Naive thymus-derived CD4-positive, alpha-beta T cell (primary cell): ENCODE measurements at places on chromosomes 11 and 22. TPM values are rescaled to one million over a fixed set of nuclear protein-coding genes. Genes with fewer than 3 reads are reported as not detected.
A peak's percentile ranks its signal among the peaks of the same experiment; 100 is the strongest.

- peaks cover 4% of the 10 kb centered on the region for H3K27me3 ChIP-seq
- H3K4me3 ChIP-seq = no peak overlapping the region
- no peak for DNase-seq
Measured at GRCh38 chr11:128909438-128910125, 18.4 kb downstream of the KCNJ5 start.

GRCh38 chr11:33542921-33543320, 157.7 kb downstream of the C11orf91 start:
- H3K27me3 ChIP-seq = no peaks in the 10 kb centered on the region
- DNase-seq = peak; percentile 11
- no peak overlapping the region for H3K4me3 ChIP-seq
- no peaks in the 10 kb centered on the region for H3K36me3 ChIP-seq
- H3K27ac ChIP-seq = no peak overlapping the region

DNA sequence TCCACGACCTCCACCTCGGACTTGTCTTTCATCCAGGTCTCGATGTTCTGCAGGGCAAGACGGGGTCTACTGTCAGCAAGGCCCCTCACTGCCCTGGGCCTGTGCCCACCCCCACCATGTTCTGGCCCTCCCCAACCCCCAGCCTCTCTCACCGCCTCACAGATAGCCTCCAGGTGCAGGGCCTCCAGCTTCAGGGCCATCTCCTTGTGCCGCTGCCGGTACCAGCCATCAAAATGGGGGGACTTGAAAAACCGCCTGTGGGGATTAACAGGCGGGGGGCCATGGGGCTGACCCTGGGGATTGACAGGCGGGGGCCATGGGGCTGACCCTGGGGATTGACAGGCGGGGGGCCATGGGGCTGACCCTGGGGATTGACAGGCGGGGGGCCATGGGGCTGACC, 4.9 kb upstream of the PLXNB2 start:
- no peaks in the 10 kb centered on the region for H3K36me3 ChIP-seq
- H3K27ac ChIP-seq = no peak overlapping the region
- DNase-seq = no peak
- no peak overlapping the region for H3K4me3 ChIP-seq
- H3K4me1 ChIP-seq = peaks cover 17% of the 10 kb centered on the region
- H3K27me3 ChIP-seq = no peaks in the 10 kb centered on the region

GRCh38 chr11:116400081-116400480, 372.7 kb downstream of the BUD13 start:
- no peak for DNase-seq
- H3K27me3 ChIP-seq = no peaks in the 10 kb centered on the region
- no peaks in the 10 kb centered on the region for H3K36me3 ChIP-seq
- no peaks in the 10 kb centered on the region for H3K4me1 ChIP-seq
- H3K27ac ChIP-seq = no peak overlapping the region

GRCh38 chr11:71356280-71356876, 91.8 kb downstream of the DHCR7 start:
- no peak for DNase-seq
- no peak overlapping the region for H3K4me3 ChIP-seq
- H3K4me1 ChIP-seq = no peaks in the 10 kb centered on the region
- H3K36me3 ChIP-seq = no peaks in the 10 kb centered on the region
- no peak overlapping the region for H3K27ac ChIP-seq

DNA sequence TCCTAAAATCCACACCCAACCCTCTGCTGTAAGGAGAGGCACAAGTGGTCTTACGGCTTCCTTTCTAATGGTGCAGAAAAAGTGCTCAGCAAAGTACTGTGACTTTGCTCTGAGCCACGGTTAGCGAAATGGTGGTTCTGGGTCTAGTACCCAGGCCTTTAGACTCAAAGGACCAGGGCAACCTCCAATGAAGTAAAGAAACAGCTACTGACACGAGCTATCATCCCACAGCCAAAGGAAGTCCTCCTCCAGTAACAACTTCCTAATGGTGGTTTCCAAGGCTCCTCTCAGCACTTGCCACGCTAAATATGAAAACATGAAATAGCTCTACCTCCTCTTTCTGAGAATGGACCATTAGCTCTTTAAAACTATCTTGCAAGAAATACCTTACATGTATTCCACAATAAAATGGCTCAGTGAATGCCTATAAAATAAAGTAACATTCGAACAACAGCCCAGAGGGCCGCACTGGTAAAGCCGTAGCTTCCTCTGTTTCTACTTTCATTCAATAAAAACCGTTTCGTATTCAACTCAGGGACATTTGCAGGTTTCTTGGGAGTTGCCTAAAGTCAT, 122.4 kb downstream of the ETS1 start:
- H3K4me3 ChIP-seq = peak overlapping the region; percentile 37
- no peaks in the 10 kb centered on the region for H3K27me3 ChIP-seq
- H3K4me1 ChIP-seq = peaks cover 94% of the 10 kb centered on the region
- H3K27ac ChIP-seq = peak overlapping the region; percentile 97
- H3K36me3 ChIP-seq = peaks cover 81% of the 10 kb centered on the region

- no peak for DNase-seq
- no peaks in the 10 kb centered on the region for H3K27me3 ChIP-seq
- no peaks in the 10 kb centered on the region for H3K36me3 ChIP-seq
- H3K4me3 ChIP-seq = no peak overlapping the region
Measured at GRCh38 chr22:47291565-47292495, 529.4 kb downstream of the TBC1D22A start.

DNA sequence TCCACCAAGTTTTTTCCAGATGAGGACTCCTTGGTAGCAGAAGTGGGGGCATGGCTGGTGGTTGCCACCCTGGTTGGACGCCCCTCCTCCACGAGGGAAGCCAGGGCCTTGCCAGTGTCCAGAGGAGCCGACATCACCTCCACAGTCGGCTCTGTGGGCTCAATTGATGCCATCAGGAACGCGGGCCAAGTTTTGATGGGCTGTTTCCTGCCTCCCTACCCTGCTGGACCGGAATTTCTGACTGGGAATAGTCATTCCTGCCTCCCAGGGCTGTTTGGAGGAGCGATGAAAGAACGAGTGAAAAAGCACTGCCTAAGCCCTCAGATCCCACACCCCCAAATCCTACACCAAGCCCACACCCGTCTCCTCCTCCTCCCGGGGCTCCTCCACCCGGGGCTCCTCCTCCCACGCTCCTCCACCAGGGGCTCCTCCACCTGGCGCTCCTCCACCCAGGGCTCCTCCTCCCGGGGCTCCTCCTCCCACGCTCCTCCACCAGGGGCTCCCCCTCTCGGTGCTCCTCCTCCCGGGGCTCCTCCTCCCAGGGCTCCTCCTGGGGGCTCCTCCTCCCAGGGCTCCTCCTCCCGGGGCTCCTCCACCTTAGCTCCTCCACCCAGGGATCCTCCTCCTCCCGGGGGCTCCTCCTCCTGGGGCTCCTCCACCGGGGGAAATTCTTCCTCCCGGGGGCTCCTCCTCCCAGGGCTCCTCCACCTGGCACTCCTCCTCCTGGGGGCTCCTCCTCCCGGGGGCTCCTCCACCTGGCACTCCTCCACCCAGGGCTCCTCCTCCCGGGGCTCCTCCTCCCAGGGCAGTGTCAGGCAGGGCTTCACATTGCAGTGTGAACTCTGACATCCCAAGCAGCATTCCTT, 10.0 kb upstream of the PRR5 start:
- H3K4me3 ChIP-seq = no peak overlapping the region
- H3K4me1 ChIP-seq = no peaks in the 10 kb centered on the region
- DNase-seq = no peak
- no peak overlapping the region for H3K27ac ChIP-seq
- H3K36me3 ChIP-seq = no peaks in the 10 kb centered on the region

DNA sequence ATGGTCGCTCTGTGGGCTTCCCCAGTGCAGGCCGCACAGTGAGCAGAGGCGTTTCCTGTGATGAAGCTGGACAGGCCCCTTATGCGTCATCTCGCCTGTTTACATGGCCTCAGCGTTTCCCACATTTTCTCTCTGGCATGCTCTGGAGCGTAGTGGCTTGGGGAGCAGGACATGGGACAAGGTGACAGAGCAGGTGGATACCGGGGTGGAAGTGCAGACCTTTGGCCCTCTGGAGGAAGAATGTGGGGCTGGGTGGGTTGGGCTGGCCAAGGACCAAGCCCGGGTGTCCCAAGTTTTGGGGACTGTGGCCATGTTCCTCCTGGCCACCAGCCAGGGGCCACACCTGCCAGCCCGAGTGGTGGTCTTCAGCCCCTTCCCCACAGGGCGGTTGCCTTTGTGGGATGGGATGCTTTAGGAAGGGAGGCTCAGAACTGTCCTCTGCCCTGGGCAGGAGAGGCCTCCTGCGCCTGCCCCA, 446.6 kb downstream of the TBC1D22A start:
- H3K27me3 ChIP-seq = no peaks in the 10 kb centered on the region
- no peaks in the 10 kb centered on the region for H3K4me1 ChIP-seq
- H3K4me3 ChIP-seq = no peak overlapping the region
- no peaks in the 10 kb centered on the region for H3K36me3 ChIP-seq
- no peak for DNase-seq

DNA sequence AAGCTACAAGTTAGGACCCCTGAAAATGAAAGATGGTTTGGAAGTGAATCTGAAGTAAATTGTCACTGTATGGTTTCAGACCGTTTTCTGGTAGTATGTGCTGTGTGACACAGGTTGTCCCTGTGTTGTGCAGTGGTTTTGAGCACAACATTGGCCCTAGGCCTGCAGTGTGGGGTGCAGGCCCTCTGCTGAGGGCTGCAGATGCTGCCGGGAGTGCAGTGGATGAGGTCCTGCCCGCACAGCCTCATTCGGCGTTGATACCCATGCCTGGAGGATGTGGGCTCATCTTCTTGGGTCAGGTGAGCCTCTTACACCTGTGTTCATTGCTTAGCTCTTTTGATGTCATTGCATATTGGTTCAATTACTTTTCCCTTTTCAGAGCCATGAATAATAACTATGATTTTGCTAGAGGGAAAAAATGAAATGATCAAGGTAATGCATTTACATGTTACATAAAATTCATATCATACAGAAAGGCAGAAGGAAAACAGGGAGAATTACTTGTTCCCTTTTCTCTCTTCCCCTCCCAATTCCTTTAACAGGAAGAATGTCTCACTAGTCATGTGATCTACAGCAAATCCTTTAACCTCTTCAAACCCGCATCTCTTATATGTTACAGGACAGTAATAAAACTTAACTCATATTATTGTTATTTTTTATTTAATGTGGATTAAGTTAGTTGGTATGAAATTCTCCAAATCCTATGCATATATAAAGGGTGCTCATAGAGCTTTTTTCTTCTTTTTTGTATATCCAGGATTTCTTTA, 48.7 kb downstream of the PTPRJ start:
- peak overlapping the region; percentile 3 for H3K4me3 ChIP-seq
- peak; percentile 34 for DNase-seq
- H3K36me3 ChIP-seq = no peaks in the 10 kb centered on the region
- H3K27ac ChIP-seq = peak overlapping the region; percentile 55
- H3K4me1 ChIP-seq = peaks cover 17% of the 10 kb centered on the region
- H3K27me3 ChIP-seq = no peaks in the 10 kb centered on the region

GRCh38 chr11:78961937-78962701, 387.5 kb upstream of the NARS2 start:
- no peaks in the 10 kb centered on the region for H3K4me1 ChIP-seq
- DNase-seq = no peak
- H3K36me3 ChIP-seq = no peaks in the 10 kb centered on the region
- no peak overlapping the region for H3K27ac ChIP-seq

DNA sequence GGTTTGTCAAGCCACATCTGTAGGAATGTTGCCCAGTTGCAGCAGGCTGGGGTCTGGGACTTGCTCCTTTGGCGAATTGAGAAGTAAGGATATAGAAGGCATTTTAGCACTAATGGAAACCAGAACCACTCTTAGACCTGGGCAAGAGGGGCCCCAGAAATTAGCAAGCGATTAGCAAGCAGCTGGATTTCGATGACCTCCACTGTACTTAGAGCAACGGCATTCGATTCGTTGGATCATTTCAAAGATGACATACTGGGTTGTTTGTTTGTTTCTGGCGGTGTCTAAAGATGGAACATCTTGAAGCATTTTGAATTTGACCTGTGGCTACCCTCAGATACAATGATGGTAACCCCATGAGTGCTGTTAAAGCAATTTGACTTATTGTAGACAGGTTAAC, 1.2 kb upstream of the CDPF1 start:
- no peak for DNase-seq
- H3K27ac ChIP-seq = no peak overlapping the region
- no peaks in the 10 kb centered on the region for H3K36me3 ChIP-seq

- H3K36me3 ChIP-seq = no peaks in the 10 kb centered on the region
- no peaks in the 10 kb centered on the region for H3K27me3 ChIP-seq
- H3K27ac ChIP-seq = no peak overlapping the region
- no peaks in the 10 kb centered on the region for H3K4me1 ChIP-seq
Measured at GRCh38 chr11:30422447-30423278, 99.8 kb downstream of the ARL14EP start.

DNA sequence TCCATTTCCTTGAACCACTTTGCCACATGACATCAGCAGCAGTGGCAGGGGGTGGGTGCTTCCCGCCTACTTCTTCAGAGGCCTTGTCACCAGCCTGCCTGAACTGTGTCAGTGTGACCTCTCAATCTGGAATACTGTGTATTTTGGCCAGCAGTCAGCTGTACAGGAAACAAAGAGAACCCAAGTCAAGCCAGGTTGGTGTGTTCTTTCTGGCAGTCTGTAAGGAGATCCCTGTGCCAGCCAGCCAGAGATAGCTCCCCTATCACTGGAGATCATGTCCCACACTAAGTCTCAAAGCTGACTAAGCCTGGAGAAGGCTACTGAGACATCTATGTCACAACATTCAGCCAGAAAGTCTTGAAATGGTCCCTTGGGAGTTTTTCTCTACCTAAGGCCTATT, 142.1 kb downstream of the TRPC6 start:
- no peak overlapping the region for H3K27ac ChIP-seq
- H3K36me3 ChIP-seq = no peaks in the 10 kb centered on the region
- no peak for DNase-seq

- no peak overlapping the region for H3K4me3 ChIP-seq
- H3K4me1 ChIP-seq = no peaks in the 10 kb centered on the region
- no peaks in the 10 kb centered on the region for H3K36me3 ChIP-seq
Measured at GRCh38 chr11:124043420-124043819, 2.3 kb upstream of the OR10G7 start.

DNA sequence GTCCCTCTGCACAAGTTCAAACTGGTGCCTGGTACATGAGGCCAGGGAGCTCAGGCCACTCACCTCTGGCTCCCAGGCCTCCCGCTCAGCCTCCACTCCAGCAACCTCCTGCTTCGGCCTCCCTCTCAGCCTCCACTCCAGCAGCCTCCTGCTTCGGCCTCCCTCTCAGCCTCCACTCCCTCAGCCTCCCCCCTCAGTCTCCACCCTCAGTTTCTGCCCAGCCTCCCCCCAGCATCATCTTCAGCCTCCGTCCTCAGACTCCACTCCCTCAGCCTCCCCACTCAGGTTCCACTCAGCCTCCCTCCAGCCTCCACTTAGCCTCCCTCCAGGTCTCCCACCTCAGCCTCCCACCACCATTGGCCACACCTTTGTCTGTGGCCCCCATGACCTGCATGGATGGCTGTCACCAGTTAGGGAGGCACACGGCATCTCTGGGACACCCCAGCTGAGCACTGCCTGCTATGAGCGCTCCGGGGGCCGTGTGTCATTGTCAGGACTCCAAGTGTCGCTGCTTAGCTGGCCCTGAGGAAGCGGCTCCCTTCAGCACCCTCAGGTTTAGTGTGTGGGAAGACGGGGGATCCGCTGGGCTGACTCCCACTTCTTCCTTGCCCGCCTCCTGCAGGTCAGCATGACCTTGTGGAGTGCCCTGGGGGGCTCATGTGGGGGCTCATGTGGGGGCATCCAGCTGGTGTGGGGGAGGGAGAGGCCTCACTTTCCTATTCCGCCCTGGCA, 39.0 kb downstream of the GRAMD4 start:
- peaks cover 8% of the 10 kb centered on the region for H3K4me1 ChIP-seq
- no peaks in the 10 kb centered on the region for H3K27me3 ChIP-seq
- DNase-seq = no peak
- H3K27ac ChIP-seq = no peak overlapping the region

PNPLA5 gene
- not detected for total RNA-seq

PLEKHB1 gene
- 3.2 and 5.7 TPM in 2 replicates for total RNA-seq

APOC3 gene
- not detected in 2 replicates for total RNA-seq

THRSP gene
- not detected for total RNA-seq

FSHB gene
- not detected for total RNA-seq
